ENCODE measurements at places on chromosomes 7 and 10. TPM values are rescaled to one million over a fixed set of nuclear protein-coding genes. Genes with fewer than 3 reads are reported as not detected.

ZNF775 gene
- polyA plus RNA-seq: 1.9 TPM

CNNM1 gene
- polyA plus RNA-seq: 0.83 TPM

GRCh38 chr7:1455241-1455939 is 3.9 kb downstream of the MICALL2 start:
- no peak for DNase-seq

GRCh38 chr10:119688033-119688508 is 36.9 kb downstream of the BAG3 start:
- no peak for DNase-seq

DNA sequence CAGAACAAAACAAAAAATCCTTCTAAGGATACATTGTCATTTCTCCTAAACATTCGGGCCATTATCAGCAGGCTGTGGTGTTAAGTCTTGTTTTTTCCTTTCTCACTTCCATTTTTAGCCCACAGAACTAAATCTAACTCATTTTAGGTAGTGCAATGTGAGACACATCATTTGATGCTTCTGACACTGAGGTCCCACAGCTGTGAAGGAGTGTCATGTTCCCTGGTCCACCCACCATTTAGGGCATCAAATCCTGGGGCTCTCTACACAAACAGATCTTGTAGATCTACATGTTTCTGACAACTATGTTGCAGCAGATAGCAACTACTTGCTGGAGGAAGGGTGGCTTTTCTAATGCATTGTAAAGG is 232.5 kb upstream of the IGFBP3 start:
- no peak for DNase-seq
